ENCODE measurements at places on chromosomes 16 and 17.

- no peak for DNase-seq
Measured at GRCh38 chr16:57565461-57565860, 23.0 kb downstream of the ADGRG5 start.

DNA sequence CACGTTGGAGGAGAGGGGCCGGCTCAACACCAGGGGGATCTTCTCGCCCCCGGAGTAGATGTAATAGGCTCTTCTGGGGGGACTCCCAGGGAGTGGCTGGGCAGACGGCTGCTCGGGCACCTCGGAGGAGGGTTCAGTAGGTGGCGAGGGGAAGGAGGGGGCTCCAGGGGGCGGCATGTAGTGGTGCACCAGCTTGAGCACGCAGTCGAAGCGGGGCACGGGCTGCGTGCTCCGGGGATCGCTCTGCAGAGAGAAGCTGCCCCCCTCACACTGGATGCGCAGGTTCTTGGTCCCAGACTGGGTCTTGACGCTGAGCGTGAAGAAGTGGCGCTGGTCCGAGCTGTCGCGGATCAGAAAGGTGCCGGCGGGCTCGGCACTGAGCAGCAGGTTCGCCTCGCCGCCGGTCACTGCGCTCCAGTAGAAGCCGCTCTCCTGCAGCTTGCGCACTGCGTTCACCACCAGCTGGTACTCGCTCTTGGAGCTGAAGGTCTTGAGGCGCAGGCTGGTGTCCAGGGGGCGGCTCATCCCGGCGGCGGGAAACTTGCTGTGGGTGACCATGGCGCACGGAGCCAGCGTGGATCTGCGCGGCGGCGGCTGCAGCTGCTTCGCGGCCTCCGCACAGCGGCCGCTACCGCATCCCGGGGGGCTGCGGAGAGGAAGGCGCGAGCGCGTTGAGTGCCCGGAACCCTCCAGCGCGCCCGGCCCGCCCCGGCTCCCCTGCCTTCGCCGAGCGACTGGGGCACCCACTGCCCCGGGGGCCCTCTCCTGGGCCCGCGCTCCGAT, 1.1 kb downstream of the SOCS3 start:
- DNase-seq: no peak

DNA sequence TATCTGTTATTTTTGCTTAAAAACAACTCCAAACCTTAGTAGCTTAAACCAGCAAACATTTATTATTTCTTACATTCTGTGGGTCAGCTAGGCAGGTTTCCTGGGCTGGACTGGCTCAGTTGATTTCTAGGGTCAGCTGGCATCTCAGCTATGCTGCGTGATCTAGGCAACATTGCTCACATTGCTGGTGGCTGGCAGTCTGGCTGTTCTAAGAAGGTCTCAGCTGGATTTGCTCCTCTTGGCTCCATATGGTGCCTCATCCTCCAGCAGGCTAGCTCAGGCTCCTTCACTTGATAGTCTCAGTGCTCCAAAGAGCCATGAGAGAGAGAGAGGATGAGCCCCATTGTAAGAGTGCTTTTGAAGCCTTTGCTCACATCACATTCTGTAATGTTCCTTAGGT, 470.6 kb upstream of the CDH5 start:
- no peak for DNase-seq

GRCh38 chr17:62680541-62681052, 53.1 kb downstream of the MRC2 start:
- DNase-seq: no peak

GRCh38 chr17:2030779-2031163, 818 bp downstream of the DPH1 start:
- no peak for DNase-seq

DNA sequence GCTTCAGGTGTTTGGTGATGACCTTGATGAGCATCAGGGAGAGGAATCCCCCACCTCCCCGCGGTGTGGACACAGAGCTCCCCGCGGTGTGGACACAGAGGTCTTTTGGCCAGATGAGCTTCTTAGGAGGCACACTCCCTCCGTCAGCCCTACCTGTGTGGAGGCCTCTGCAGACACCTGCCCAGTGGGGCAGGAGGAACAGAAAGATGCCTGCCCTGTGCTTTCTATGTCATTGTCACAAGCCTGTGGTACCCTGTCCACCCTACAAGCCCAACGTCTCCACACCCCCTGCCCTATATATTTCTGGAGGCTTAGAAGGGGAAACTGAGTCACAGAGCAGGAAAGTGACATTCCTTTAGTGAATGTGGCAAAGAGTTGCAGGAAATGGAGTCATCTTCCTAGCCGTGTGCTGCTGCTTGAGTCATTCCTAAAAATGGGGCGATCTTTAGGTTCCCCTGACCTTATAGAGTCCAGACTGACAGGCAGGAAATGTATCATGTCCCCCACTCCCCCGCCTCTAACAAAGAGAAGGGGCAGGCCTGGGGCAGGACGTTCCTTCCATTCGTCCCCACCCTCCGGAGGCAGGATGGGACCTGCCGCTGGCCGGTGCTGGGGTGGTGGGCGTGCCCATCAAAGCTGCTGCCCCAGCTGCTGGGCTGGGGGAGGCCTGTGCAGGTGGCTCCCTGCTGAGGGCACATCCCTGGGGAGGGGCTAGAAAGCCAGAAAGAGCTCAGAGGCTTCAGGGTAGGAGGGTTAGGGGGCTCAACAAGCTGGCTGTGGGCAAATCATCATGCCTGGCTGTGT, 1.0 kb upstream of the C16orf74 start:
- DNase-seq: no peak

GRCh38 chr17:46984892-46985291, 5.8 kb upstream of the RPRML start:
- no peak for DNase-seq

DNA sequence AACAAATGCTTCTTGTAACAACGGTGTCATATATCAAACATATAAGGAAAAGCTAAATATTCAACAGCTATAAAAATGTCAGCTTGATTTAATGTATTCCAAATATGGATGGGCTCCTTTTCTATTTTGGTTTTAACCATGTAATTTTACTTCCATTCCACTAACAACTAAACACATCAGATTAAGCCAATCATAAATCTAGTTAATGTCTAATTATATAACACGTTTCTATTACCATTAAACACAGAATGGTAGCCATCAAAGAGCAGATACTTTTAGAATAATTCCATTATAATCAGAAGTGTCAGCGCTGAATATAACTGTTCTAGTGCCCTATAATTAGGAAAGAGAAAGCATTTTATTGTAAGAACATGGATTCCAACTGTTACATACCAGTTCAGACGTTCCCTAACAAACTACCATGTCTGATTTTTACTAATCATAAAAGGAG, 10.0 kb downstream of the CMC2 start:
- DNase-seq: no peak

DNA sequence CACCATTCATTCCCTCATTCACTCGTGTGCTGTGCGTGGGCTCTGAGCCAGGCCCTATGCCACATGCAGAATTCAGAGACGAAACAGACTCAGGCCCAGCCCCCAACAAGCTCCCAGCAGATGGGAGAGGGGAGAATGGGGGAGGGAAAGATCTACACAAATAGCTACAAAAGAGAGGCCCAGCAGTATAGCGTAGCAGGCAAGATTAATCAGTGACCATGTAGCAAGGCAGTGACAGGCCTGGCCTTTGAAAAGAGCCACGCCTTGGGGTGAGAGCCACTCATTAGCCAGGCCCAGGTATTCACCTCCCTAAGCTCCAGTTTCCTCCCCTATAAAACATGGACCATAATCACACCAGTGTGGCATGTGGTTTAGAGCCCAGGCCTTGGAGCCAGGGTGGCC, 16.4 kb upstream of the KRT19 start:
- DNase-seq: no peak

GRCh38 chr17:39591958-39592954, 15.5 kb downstream of the NEUROD2 start:
- no peak for DNase-seq

Measured in activated T-helper 9 cell treated with anti-CD3 and anti-CD28 coated beads, Interleukin-2, amount 50 U/mL, for 16 hours (primary cell).